Activated T-cell treated with anti-CD3 and anti-CD28 coated beads, Interleukin-2, amount 50 U/mL, for 48 hours (primary cell): ENCODE measurements at places on chromosomes 11 and 22.
A peak's percentile ranks its signal among the peaks of the same experiment; 100 is the strongest.

GRCh38 chr22:44379817-44380755, 67.3 kb upstream of the SHISAL1 start:
- no peak for DNase-seq

DNA sequence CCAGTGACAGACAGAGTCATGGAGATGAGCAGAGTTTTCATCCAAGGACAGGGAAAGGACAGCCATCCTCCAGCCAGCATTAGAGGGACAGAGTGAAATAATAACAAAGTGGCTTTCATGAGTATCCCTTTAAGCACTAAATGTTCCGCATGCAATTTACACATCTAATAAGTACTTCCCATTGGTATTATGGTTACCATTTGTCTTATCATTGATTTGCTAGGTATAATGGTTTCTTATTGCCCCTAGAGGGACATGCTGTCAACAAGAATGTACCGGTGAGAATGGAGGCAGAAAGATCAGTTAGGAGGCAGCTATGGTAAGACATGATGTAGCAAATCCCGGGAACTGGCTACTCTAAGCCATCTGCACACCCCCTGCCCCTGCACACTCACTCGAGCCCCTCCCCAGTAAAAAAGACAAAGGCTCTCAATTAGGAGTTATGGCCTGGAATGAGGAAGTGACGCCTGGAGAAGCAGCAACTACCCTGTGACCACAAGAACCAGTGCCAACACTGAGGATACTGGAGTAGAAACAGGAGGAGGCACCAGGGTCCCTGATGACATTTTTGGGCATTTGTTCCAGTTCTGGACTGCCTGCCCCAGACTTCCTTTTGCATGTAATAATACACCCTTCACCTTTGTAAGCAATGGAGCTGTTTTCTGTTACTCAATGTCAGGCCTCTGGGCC, 30.2 kb upstream of the HMGXB4 start:
- DNase-seq: no peak

DNA sequence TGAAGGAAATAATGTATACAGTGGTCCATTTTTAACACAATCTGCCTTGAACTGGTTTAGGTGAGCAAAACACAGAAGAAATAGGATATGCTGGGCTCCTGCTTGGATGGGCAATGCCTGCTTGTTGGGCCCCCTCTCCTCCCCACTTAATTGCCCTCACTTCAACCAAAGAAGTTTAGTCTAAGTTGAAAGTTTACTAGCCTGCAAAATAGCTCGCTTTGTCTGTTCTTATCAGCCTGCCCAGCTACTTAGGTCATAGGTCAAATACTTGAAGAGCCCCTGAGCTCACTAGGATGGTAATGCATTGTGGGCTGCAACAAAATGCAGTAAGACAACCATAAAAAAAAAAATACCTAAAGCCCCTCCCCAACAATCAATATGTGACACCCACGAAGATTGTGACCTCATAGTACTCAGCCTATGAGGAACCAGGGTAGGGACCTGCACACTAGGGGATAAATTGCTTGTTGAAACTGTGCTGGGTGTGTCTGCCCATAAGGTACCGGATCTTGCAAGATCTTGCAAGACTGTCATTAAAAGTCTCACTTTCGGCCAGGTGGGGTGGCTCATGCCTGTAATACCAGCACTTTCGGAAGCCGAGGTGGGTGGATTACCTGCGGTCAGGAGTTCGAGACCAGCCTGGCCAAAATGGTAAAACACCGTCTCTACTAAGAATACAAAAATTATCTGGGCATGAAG, 10.9 kb downstream of the DRICH1 start:
- no peak for DNase-seq

GRCh38 chr11:96116376-96116775, 192.5 kb upstream of the MTMR2 start:
- no peak for DNase-seq

- DNase-seq: no peak
Observed at GRCh38 chr11:90423378-90423777, 200.5 kb upstream of the CHORDC1 start.

- no peak for DNase-seq
Observed at GRCh38 chr22:48096411-48096810, 1334.0 kb downstream of the TBC1D22A start.

GRCh38 chr11:104836691-104837090, 61.6 kb downstream of the CASP12 start:
- no peak for DNase-seq

DNA sequence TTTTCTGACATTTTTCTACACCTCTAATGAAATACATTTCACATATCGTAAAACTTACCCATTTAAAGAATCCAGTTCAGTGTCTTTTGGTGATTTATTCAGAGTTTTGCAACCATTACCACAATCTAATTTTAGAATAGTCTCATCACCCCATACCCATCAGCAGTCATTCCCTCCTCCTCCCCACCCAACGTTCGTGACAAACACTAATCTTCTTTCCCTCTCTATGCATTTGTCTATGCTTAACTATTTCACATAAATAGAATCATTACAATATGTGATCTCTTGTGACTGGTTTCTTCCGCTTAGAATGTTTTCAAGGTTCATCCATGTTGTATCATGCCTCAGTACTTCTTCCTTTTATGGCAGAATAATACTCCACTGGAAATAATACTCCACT, 9.5 kb downstream of the TTC28 start:
- DNase-seq: no peak

- DNase-seq: peak; percentile 44
Observed at GRCh38 chr11:3859373-3859881, 4.0 kb downstream of the STIM1 start.

DNA sequence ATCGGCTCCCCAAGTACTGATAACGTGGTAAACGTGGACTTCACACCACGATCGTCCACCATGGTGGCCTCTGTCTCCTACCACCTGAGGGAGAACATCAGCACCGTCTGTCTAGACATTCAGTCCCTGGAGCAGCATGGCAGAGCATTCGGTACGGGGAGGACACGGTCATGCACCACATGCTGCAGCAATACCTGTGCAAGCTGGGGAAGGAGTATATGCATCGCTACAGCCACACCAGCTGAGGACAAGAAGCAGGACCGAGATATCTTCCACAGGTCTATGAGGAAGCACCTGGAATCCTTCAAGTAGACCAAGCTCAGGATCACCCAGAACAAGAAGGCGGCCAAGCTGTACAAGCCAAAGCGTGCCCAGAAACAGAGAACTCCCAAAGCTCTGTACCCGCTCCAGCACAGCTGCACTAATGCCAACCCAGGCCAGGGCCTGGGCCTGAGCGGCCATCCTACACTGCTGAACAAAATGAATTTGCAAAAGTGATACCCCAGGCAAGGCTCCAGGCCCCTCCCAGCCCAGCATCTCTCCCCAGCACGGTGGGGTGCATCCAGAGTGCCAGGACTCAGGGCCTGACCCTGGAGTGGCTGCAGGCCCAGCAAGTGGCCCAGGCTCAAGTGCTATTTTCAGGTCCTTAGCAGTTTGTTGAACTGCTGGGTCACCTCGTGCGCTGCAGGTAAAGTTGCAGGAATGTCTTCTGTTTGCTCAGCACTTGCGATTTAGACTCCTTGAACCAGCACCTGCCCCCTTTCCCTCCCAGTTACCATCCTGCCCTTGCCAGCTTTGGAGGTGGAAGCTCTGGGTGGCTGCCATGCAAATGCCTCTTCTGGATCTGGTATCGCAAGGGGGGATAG, 119.3 kb upstream of the SERPIND1 start:
- DNase-seq: no peak

GRCh38 chr11:64876229-64876750, 2.1 kb downstream of the EHD1 start:
- DNase-seq: peak; percentile 70

DNA sequence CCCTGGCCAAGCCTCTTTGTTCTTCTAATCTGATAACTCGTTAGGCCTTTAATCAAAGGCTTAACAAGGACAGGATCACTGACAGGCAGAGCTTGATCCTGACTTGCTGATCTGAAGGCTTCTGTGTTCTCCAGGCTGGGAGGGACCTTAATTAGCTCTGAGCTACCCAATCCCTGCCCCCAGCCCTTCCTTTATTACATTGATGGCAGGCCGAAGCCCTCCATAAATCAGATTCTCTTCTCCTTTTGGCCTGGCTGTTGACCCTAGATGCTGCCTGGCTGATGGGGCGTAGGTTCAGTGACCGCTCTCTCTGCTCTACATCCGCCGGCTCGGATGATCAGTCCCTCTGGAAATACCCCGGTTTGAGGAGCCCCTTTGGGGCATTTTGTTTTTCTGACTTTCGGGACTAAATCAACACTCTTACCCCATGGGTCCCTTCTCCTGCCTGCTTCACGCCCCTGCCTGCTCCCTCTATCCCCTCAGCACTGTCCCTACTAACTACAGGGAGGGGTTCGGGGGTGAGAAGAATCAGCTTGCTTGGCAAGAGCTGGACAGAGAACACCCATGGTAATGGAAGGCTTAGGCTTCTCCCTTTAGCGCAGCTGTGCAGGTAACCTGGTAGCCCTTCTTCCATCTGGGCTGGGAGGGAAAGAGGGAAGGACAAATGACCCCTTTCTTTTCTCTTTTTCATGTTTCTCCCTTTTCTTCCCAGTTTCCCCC, 10.0 kb upstream of the RRM1 start:
- no peak for DNase-seq

DNA sequence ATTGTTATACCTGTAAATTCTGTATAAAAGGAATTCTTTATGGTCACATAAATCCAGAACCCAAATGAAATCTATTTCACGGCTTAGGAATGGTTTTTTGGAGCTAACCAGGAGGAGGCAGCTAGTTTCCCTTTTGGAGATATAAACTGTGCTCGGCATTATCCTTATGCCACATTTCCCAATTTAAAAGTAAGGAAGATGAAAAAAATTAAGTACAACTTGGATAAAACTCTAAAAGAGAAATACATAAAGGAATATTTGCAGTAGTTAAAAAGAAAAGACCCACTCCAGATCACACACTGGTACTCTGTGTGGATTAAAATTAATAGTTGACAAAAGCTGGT, 17.7 kb downstream of the DLAT start:
- DNase-seq: no peak

- peak; percentile 81 for DNase-seq
Observed at GRCh38 chr22:38214302-38215056, 12.7 kb downstream of the MAFF start.

- DNase-seq: no peak
Observed at GRCh38 chr22:45475851-45476514, 26.7 kb upstream of the FBLN1 start.

DNA sequence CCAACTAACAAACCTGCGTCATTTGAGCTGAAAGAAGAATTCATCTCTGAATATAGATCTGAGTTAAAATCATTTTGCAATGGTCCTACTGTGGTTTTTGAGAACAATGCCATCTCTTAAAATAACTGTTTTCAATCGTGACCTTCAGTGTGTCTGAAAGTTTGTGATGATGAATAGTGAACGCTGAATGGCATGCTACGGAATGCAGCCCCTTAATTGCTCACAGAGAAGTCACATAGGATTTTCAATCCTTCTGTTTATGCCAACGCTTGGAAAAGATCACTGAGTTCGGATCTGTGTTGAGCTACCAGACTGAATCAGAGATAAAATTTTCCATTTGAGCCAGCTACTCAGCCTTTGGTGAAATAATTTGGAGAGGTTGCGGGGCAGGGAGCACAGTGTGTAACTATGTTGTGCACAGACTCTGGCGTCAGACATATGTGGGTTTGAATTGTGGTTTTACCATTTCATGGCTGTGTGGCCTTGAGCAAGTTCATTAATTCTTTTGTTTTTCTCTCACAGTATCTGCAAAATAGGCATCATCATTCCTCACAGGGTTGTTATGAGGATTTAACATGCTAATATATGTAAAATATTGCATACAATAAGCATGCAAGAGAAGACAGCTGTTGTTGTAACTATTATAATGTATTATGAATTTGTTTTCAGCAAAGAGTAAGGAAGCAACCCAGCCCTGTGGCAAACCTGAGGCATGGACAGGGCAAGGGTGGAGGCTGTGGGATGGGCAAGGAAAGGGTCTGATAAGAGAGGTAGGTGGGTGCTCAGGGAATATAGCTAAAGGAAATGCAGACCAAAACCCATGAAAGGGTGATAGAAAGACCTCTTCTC, 679.9 kb downstream of the KCNA4 start:
- DNase-seq: no peak

- no peak for DNase-seq
Observed at GRCh38 chr11:15071556-15072255, 1.7 kb upstream of the CALCB start.

DNA sequence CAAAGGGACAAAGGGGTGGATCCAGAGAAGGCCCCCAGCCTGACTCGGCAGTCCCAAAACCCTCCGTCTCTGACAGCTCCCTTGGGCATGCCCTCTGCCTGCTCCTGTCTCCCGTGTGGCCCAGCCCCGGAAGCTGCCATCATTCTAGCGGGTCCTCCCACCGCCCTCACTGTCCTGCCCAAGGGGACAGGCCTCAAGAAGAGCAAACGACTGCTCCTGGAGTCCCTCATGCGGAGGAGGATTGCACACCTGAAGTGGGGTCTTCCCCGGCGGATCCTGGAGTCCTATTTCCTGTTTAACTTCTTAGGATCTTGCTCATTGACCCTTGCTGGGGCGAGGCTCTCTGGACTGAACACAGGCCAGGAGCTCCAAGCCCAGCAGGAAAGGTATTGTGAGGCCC, 2.6 kb upstream of the MEI1 start:
- DNase-seq: peak; percentile 25

DNA sequence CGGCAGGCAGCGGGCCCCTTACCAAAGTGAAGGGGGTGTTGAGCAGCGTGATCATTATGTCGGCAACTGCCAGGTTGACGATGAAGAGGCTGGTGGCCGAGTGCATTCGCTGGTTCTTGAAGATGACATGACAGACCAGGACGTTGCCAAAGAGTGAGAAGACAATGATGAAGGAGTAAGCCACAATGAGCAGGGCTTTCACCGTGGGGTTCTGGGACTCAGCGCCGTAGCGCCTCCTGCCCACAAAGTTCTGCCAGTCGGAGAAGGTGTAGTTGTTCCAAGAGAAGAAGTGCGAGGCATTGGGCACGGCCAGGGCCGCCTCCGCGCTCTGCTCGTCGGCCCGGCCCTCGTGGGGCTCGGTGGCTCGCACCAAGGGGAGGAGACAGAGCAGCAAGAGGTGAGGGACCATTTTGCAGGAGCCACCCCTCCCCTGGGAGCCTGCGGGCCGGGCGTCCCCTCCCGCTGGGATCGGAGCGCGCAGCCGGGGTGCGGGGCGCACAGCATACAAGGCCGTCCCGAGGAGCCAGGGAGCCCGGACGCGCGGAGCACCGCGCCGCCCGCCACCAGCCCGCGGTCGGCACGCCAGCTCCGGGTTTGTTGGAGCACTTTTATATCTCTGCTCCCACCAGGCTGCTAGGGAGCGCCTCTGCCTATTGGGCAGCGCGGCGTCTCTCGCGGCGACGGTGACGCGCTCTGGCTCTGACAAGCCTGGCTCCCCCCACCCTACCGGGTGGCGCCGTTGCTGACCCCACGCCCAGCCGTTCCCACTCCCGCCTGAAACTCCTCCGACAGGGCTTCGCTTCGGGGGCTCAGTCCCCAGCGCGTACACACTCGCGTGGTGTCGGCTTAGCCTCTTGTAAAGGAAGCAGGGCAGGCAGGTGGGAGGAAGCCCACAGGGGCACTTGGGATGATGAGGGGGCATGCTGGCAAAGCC, at the start of gene GPR83:
GPR83 (minus strand) TSS at position 581 of the 934 bp plus-strand sequence; CDS start at position 409, 172 bp downstream.
- DNase-seq: no peak
